ENCODE measurements at places on chromosomes 2 and 18. TPM values are rescaled to one million over a fixed set of nuclear protein-coding genes. Genes with fewer than 3 reads are reported as not detected.

DNA sequence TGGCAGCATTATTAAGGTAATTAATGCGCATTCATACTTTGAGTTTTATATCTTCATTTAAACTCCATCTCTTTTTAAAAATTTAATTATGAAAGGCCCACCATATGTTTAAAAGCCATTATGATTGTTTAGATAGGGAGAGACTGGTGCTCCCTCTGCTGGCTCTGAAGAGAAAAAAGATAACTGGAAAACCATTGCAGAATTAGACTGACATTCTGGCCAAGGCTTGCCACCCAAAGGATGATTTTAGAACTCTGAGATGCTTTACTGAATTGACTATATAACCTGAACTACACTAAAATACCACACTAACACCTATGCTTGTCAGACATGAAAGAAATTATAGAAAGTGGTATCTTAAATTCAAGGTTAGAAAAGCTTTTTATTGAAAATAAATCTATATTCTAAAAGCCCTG lies 127.6 kb upstream of the SPOPL start:
- DNase-seq, result no peak
- H3K4me3 ChIP-seq, result no peak overlapping the region
- no peaks in the 10 kb centered on the region for H3K27me3 ChIP-seq
- no peaks in the 10 kb centered on the region for H3K4me1 ChIP-seq
- H3K36me3 ChIP-seq, result no peaks in the 10 kb centered on the region

DNA sequence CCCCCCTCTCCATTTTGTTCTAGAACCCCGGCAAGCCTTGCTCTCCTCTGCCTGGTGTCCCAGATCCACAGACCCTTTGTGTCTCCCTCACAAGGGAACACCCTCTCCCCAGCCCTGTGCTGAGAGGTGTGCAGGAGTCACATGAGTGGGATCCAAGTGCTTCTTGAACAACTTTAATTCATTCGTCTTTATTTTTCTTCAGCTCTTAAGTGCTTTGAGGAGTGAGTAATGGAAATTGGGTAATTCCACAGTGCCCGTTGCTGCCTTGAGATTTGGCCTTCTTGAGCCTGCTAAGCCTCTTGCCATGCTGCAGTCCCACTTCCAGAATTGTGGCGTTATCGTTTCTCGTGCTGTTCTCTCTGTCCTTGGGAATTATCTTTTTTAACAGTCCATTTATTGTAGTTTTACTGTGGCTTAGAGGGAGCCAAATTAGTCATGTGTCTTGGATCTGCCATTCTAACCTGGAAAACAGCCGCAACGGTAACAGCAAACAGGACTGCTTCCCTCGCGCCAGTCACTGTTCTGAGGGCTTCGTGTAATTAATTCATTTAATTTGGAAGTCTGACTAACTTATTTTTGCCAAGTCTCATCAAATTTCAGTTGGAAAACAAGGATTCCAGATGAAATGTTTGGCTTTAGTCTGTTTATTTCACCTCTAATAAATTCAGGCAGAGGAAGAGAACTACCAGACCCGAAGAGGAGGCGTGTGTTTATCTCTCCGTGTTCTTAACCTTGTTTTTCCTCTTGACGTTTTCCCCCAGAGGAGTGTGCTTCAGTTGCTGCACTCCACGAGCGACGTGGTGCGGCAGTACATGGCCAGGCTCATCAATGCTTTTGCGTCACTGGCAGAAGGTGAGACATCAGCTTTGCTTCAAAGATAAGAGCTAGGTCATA lies 72.0 kb downstream of the ARMC9 start:
- no peak overlapping the region for H3K4me3 ChIP-seq
- no peak for DNase-seq
- H3K27ac ChIP-seq, result no peak overlapping the region

DNA sequence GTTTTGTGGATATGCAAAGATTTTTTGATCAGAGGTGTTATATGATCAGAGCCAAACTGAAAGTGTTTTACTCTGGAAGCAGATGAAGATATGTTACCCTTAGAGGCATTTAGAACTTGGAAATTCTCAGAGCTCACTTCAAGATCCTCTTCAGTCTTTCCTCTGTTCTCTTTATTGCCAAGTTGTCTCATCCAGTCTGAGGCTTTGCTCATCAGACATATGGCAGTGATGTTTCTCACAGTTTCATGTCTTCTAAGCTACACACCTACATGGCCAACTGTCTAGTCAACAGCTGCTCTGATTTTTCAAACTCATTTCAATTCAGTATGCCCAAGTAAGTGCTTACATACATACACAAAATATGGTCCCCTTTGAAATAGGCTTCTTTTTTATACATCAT lies 1504.3 kb upstream of the PIK3C3 start:
- H3K4me1 ChIP-seq, result no peaks in the 10 kb centered on the region
- no peaks in the 10 kb centered on the region for H3K27me3 ChIP-seq
- DNase-seq, result no peak
- H3K36me3 ChIP-seq, result no peaks in the 10 kb centered on the region
- no peak overlapping the region for H3K4me3 ChIP-seq

DNA sequence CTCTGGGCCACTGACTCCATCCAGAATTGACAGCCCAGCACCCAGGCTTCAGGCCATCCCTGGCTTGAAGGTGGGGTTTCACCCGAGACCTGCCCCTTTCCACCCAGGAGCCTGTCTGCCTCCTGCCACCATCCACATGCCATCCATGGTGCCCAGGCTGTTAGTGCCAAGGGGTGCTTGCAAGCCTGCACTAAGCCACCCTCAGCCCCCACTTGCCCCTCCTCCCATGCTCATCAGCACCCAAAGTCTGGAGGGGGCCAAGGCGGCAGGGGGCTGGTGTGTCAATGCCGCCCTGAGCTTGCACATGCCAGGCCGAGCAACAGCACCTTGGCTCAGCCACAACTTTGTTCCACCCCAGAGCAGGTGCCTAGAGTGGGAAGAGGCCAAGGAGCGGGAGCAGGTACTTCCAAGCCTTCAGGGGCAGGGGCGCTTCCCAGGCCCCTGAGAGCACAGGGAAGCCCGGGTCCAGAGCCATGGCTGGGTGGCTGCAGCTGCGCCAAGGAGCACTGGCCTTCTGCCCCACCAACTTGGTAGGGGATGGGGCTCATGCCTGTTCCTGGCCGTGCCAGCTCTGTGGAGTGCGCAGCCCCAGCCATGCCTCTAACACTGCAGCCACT lies 12.0 kb downstream of the SRD5A2 start:
- no peaks in the 10 kb centered on the region for H3K36me3 ChIP-seq
- no peak for DNase-seq
- H3K27ac ChIP-seq, result no peak overlapping the region
- H3K27me3 ChIP-seq, result peaks cover 4% of the 10 kb centered on the region
- H3K4me1 ChIP-seq, result no peaks in the 10 kb centered on the region

KCNG2 gene
- total RNA-seq, result not detected

GRCh38 chr2:68195096-68195495 lies 37.4 kb downstream of the PNO1 start:
- peaks cover 2% of the 10 kb centered on the region for H3K36me3 ChIP-seq
- DNase-seq, result no peak
- H3K4me3 ChIP-seq, result no peak overlapping the region
- H3K27ac ChIP-seq, result no peak overlapping the region
- H3K27me3 ChIP-seq, result no peaks in the 10 kb centered on the region

- no peak overlapping the region for H3K4me3 ChIP-seq
- no peaks in the 10 kb centered on the region for H3K36me3 ChIP-seq
- peaks cover 2% of the 10 kb centered on the region for H3K27me3 ChIP-seq
- H3K4me1 ChIP-seq, result no peaks in the 10 kb centered on the region
- H3K27ac ChIP-seq, result no peak overlapping the region
Measured at GRCh38 chr2:120632796-120633646, 102.6 kb upstream of the GLI2 start.

ATP6V1B1 gene
- total RNA-seq, result not detected

ABCG8 gene
- total RNA-seq, result not detected

GRCh38 chr2:37711831-37712230 lies 40.4 kb upstream of the CDC42EP3 start:
- H3K27me3 ChIP-seq, result peaks cover 5% of the 10 kb centered on the region
- H3K36me3 ChIP-seq, result peaks cover 23% of the 10 kb centered on the region
- H3K4me1 ChIP-seq, result peaks cover 59% of the 10 kb centered on the region

TOGARAM2 gene
- total RNA-seq, result 10.3 TPM

DNA sequence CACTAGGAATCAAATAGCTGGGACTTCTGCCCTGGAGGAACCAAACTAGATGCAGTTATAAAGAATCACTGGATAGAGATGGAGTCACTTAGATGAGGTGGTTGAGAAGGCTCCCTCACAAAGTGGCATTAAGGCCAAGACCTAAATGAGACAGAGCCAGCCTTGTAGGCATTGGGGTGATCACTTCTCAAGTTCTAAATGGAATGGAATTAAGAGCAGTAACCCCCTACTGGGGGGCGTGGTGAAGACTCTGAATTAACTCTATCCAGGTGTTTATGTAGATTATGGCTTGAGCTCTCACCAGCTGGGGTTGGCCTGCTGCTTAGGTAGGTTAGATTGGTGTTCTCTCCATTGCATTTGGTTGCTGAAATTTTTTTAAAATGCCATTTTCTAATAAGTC lies 71.3 kb downstream of the TTC27 start:
- no peaks in the 10 kb centered on the region for H3K36me3 ChIP-seq
- H3K27me3 ChIP-seq, result no peaks in the 10 kb centered on the region
- DNase-seq, result no peak

CRACDL gene
- 0.18 TPM for total RNA-seq

DNA sequence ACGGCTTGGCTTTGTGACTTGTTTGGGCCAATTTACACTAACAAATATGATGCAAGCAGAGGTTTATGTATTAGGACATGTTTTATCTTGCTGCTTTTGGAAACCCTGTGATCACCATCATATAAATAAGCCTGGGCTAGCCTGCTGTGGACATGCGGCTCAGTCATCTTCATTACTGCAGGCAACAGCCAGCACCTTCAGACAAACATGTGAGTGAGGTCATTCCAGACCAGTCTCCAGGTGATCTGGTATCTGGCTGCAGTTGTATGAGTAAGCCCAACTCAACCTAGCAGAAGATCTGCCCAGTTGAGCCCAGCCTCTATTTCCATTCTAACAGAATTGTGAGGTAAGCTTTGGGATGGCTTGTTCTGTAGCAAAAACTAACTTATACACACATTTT lies 254.6 kb upstream of the ATP5MC3 start:
- no peaks in the 10 kb centered on the region for H3K36me3 ChIP-seq
- H3K4me3 ChIP-seq, result no peak overlapping the region
- DNase-seq, result no peak
- H3K4me1 ChIP-seq, result no peaks in the 10 kb centered on the region
- no peaks in the 10 kb centered on the region for H3K27me3 ChIP-seq

DNA sequence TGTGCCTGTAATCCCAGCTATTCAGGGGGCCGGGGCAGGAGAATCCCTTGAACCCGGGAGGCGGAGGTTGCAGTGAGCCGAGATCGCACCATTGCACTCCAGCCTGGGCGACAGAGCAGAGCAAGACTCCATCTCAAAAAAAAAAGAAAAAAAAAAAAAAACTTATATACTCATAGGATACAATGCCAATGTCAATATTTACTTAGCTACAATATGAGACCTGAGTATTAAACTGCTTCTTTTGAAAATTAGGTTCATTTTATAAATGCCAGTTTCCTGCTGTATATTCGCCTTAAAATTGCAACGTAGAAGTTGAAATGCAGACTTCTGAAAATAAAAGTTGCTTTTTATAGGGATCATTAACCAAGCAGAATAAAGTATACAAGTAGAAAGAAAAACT lies 2.3 kb downstream of the SLC35F5 start:
- H3K36me3 ChIP-seq, result peaks cover 20% of the 10 kb centered on the region
- no peak overlapping the region for H3K27ac ChIP-seq
- H3K4me1 ChIP-seq, result peaks cover 31% of the 10 kb centered on the region
- no peaks in the 10 kb centered on the region for H3K27me3 ChIP-seq

Data from activated CD4-positive, alpha-beta memory T cell treated with anti-CD3 and anti-CD28 coated beads, Interleukin-2, amount 10 ng/mL, durations not matched to agents 7 days and 5 days (primary cell).